ENCODE measurements at places on chromosomes 11 and 22.

GRCh38 chr11:20309231-20310025 is 54.1 kb upstream of the HTATIP2 start:
- DNase-seq, result no peak

GRCh38 chr22:45976254-45977002 is 534 bp downstream of the WNT7B start:
- DNase-seq, result no peak

GRCh38 chr11:67668192-67668551 is 6.3 kb downstream of the ALDH3B2 start:
- no peak for DNase-seq

DNA sequence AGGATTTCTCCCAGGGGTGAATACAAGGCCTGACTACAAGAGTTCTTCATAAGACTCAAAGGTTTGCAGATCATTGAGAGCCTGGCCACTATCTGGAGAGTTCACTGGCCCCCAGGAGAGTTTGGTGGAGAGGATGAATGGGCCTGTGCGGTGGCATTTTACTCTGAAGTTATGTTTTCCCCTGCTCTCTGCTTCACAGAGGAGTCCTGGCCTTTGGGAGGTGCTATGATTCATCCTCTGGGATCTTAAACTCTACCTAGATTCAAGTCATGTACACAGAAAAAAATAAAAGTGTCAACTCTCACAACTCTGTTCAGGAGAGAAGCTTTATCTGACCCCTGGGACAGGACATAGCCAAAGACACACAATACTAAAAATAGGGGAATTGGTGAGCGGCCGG is 159.1 kb upstream of the CARD18 start:
- DNase-seq, result no peak

DNA sequence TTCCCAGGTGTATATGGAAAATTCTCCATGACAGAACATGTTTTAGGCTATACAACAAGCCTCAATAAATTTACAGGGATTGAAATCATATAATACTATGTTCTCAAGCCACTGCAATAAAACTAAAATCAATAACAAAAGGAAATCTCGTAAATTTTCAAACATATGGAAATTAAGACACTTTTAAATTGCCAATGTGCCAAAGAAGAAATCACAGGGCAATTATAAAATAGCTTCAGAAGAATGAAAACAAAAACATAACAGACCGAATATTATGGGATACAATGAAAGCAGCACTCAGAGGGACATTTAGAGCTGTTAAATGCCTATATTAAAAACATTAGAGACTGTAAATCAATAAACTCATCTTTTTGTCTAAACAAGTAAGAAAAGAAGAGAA is 555.7 kb upstream of the B3GAT1 start:
- DNase-seq, result no peak

- no peak for DNase-seq
Observed at GRCh38 chr11:117478126-117478860, 150.6 kb downstream of the CEP164 start.

DNA sequence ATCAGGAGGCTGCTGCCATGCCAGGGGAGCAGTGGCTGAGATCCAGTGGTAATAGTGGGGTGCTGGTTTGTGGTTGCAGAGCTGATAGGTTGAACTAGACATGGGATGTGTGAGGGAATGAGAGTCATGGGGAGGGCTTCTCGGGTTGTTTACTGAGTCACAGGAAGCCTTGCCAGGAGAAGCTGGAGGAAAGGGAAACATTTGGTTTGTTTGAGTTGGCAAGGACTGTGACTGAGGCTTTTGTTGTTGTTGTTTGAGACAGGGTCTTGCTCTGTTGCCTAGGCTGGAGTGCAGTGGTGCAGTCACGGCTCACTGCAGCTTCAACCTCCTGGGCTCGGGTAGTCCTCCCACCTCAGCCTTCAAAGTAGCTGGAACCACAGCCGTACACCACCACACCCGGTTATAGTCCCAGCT is 49.3 kb downstream of the CABIN1 start:
- peak; percentile 95 for DNase-seq

DNA sequence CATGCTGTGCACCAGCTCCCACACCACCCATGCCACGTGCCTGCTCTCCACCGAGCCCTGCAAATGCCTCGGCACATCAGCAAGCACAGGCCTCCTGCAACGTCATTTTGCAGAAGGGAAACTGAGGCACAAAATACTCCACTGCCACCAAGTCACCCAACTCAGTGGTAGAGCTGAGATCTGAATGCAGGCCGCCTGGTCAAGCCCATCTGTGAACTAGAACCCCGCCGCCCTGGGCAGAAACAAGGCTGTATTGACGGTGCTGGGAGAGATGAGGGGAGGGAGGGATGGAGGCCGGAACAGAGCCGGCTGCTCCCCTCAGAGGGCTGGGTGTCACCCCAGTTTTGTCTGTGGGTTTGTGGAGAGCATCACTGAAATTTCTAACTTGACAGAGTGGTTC is 81.4 kb downstream of the CDKN1C start:
- DNase-seq, result no peak

DNA sequence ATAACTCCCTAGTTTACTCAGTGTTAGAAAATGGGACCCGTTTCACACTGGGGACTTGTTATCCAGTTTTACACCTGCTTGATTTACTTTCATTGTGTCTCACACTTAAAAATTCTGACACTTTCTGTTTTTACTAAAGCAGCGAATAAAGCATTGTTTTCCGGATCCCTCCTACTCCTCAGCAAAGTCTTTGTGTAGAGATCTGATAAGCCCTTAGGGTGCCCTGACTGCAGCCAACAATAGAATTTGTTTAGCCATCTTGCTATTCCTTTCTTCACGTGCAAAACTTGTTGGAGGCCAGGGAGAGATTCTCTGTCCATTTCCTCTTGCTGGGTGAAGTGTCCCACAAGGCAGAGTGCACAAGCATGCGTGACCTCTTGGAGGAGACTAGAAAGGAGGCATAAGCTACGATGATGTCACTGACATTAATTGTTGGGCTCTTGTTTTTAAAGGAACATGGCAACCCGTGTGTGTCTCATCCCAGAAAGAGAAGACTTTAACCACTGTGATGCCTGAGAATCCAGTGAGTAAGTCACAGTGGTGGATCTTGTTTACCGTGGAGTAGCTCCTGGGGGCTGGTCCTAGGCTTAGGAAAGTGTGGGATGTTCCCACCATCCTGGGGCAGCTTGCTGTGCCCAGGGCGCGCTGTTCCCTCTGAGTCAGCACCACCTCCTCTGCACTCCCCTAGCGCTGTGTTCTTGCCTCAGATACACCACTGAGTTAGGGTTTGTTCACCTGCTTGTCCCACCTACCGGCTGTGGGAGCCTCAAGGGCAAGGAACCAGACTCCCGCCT is 27.7 kb downstream of the MICAL2 start:
- peak; percentile 84 for DNase-seq

GRCh38 chr11:100923555-100923954 is 206.1 kb downstream of the PGR start:
- no peak for DNase-seq

All from hepatic stellate cell (primary cell).